EL (cell line): ENCODE measurements at places on chromosomes 7 and 10.

GRCh38 chr10:132732518-132732917, 53.4 kb downstream of the NKX6-2 start:
- DNase-seq, result no peak

GRCh38 chr7:141974831-141975230, 1.3 kb upstream of the TAS2R38 start:
- DNase-seq, result no peak

- DNase-seq, result no peak
Observed at GRCh38 chr7:47937065-47937687, 11.1 kb downstream of the PKD1L1 start.

- DNase-seq, result no peak
Observed at GRCh38 chr10:70615784-70616522, 13.4 kb upstream of the PRF1 start.

GRCh38 chr7:8204339-8205030, 57.5 kb downstream of the ICA1 start:
- no peak for DNase-seq

- DNase-seq, result no peak
Observed at GRCh38 chr7:47787249-47788069, 160.8 kb downstream of the PKD1L1 start.

DNA sequence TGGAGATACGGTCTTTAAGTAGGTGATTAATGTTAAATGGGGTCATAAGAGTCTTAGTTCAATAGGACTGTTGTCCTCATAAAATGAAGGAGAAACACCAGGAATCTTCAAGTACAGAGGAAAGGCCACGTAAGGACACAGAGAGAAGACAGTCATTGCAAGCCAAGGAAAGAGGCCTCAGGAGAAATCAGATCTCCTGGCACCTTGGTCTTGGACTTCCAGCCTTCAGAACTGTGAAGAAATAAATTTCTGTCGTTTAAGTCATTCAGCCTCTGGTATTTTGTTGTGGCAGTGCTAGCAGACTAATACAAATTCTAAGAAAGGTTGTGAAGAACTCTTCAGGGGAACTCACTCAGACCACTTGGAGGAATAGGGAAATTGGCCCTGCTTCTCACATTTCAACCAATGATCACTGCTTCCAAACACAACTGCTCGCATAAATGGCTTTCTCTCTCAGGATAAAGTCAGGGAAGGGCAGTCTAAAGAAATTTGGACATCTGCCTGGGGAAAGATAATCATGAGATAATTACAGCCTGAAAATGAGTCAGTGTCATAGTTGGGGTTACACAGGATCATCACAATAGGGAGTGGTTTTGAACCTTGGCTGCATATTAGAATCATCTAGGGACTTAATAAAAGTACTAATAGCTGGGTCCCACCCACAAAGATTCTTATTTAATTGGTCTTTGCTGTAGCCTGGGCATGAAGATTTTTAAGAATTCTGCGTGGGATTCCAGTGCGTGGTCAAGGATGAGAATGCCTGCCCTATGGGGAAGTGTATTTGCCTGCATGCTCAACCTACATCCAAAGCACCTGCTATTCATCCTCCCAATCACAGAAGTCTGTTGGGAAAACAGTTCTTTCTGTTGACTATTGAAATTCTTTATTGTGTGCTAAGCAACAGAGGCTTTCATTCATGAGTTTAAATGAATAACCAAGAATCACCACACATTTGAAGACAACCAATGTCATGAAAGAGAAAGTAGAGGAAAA, 310.6 kb upstream of the PLXDC2 start:
- no peak for DNase-seq

DNA sequence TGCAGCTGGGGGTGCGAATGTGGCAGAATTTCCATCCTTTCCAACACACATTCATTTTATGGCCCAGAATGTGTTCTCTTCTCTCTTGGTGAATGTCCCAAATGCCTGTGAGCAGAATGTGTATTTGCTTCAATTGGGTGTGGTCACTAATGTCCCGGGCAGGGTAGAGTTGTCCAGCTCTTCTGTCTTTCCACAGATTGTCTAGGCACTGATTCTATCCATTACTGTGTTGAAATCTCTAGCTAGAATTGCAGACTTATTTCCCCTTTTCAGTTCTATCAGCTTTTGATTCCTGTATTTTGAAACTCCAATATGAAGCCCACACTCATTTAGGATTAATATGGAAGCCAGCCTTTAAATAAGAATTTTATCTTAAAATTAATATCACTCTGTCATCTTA, 14.0 kb upstream of the AKR1E2 start:
- DNase-seq, result no peak

- no peak for DNase-seq
Observed at GRCh38 chr7:69359003-69359700, 239.1 kb upstream of the AUTS2 start.
